ENCODE measurements at places on chromosomes 3 and 15.

GRCh38 chr3:3589715-3590130 lies 209.5 kb upstream of the LRRN1 start:
- DNase-seq, result no peak

DNA sequence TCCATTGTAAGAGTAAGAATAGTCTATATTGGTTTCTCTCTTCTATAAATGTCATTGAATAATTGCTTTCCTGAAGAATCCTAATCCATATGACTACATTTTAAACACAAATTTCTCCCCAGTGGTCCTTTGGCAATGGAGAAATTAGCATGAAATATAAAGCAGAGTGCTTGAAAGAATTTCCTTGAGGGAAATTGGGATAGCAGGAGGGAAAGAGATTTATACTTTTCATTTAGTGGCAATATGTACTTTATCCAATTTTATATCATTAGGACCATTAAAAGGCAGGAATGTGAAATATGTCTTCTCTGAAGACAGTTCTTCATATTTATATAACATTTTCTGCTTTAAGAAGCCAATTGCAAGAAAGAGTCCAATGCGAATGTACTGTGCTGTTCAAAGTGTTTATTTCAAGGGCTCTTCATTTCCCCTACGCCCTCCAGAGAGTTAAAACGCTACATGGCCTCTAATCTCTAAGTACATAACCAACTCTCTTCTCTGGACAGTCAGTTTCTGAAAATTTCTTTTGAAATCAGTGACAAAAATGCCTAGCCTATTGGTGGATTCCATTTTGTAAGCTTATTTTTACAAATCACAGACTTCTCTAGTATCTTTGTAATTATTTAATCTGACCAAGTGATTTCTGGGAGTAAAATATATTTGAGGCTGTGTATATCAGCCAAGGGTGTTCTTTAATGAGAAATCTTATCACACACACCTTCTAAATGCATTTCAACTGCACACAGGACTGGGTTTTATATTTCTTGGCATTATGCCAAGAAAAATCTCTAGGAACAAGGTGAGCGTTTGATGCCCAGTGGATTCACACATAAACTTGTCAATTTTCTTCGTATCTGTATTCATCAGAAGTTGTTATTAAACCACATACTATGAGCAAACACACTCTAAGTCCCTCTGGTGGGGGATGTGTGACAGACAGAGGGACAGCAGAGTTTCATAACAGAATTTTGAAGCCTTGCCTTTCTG lies 51.2 kb downstream of the KCNAB1 start:
- no peak for DNase-seq

- DNase-seq, result no peak
Observed at GRCh38 chr3:153818338-153818737, 302.9 kb upstream of the ARHGEF26 start.

GRCh38 chr3:147930232-147930807 lies 521.2 kb downstream of the ZIC1 start:
- no peak for DNase-seq

DNA sequence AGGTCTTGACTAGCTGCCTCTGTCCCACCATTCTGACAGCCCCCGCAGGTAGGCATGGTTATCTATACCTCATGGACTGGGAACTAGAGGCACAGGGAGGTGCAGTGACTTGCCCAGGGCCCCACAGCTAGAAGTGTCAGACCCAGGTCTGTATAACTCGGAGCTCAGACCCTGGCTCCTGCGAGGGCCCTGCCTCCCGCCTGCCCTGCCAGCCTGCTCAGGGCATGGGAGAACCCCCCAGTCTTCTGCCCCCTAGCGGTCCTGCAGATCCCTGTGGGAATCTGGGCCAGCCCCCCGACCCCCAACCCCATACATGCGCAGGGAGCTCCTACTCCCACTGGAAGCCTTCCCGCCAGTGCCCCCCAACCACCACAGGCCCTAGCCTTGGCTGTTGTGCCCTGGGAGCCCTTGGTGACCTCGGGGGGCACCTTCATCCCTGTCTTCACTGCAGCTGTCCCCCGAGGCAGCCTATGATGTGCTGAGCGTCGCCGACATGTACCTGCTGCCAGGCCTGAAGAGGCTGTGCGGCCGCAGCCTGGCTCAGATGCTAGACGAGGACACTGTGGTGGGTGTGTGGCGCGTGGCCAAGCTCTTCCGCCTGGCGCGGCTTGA lies 6.9 kb downstream of the ABTB1 start:
- no peak for DNase-seq

GRCh38 chr15:55714064-55714463 lies 28.9 kb downstream of the PRTG start:
- DNase-seq, result no peak

DNA sequence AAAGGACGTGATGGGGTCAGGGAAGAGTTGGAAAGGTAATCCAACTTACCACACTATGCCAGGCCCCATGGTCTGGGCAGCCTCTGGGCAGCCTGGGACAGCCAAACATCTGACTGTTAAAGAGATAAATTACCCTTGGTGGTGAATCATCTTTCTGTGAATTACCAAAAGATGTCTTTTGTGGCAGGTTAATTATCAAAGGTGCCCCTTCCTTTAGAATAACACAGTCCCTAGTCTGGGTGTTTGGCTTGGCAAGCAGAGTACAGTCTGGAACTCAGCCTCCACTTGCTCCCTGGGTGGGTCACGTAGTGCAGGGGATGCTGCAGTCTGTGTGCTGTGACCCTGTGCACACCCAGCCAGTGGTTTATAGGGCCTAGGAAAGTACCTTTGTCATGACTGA lies 113.1 kb downstream of the ZNF621 start:
- DNase-seq, result no peak

All from activated CD4-positive, alpha-beta T cell treated with anti-CD3 and anti-CD28 coated beads, Interleukin-2, amount 50 U/mL, for 24 hours (primary cell).